ENCODE measurements at places on chromosomes 3 and 15.

DNA sequence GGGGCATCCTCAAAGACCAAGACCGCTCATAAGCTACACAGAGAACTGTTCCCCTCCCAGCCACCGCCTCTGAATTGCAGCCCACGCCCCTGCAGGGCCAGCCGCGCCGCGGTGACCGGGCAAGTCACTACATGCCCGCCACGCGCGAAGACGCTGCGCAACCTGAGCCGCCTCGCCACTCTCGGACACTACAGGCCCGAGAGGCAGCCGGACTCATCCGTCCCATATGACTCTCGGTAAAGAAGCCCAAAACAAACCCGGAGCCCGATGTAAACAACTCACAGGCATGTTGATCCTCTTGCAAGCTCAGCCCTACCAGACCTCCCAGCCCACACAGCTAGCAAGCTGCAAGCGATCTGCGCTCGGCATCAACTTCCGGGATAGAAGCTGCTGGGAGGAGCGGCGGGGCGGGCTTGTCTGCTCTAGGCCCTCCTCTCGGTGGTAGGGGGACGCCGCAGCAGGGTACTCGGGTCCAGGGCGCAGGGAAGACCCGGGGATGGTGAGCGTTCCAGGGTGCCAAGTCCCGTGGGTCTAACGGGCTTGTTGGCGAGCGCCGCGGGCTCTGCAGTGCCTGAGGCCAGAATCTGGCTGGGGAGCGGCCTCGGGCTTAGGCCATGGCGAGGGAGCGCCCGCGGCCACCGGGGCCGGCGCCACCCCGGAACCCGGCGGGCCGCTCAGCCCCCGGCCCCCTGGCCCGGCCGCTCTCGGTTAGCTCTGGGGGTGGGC is at the start of gene RPS27L:
RPS27L (minus strand) TSS at position 360 of the 726 bp plus-strand sequence; CDS start at position 288, 72 bp downstream.
- DNase-seq: peak; percentile 91

DNA sequence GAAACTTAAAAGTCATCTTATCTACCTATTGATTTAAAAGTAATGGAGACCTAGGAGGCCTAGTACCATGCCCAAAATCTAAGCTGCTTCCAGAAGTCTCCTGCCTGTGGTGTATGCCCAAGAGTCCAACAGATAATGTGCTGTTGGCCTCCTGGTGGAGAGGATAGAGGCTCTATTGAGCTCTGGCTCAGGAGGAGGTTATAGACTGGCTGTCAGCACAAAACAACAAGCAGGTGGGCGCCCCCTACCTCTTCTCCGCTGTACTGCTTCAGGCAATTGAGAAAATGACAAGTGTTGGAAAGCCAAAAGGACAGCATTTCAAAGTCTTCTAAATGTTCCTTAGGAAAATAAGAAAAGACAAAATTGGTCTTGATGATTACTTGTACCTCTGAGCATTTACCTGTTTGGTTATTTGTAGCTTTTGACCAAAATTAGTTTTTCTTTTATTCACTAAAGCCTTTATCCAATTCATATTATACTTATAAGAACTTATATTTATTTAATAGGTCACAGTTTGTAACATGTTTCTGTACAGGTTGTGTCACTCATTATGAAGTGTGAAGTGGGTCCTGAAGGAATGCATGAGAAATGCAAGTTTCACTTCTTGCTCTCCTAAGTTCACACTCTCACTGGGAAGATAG is 17.2 kb upstream of the GNB5 start:
- peak; percentile 41 for DNase-seq

DNA sequence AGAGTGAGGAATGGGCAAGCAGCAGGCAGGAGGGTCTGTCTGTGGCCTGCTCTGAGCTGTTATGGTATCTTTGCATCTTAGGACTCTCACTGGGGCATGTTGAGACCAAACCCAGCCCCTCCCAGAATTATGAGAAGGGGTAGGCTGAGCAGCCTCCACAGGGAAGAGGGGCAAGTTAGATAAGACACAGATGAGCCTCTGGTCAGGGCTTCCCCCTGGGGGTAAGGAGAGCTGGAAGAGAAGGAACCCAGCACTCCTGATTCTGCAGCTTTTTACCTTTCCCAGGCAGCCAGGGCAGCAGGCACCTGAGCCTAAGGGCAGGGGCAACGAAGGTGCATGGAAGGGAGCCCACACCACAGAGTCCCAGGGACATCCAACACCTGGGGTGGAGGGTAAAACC is 19.3 kb downstream of the DUOX1 start:
- DNase-seq: no peak

DNA sequence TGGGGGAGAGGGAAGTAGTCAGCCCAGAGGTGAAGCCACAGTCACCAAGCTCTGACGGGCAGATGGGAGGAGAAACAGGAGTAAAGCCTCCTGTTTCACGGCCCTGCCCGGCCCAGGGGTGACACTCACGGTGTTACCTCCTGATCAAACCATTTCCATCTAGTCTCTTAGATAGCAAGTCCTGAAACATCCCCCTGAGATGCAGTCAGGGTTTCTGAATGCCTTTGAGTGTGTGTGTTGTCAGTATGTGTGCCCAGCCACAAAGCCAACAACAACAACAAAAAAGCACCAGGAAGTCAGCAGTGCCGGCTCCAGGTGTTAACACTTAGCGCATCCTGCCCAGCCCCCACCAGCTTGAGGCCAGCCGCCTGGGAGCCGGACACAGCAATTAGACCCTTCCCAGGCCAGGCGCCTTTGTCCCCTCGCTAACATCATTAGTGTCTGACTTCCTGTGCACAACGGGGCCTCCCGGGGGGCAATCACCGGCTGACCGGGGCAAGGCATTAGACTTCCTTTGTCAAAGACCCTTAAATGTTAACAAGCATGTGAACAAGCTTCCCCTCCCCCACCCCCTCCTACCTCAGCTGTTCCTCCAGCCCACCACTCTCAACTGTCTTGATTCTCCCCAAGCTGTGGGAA is 34.5 kb downstream of the IL17RD start:
- DNase-seq: peak; percentile 59

GRCh38 chr15:52780172-52780980 is 9.8 kb downstream of the ONECUT1 start:
- DNase-seq: no peak
